Activated effector memory CD4-positive, alpha-beta T cell treated with anti-CD3 and anti-CD28 coated beads, Interleukin-2, amount 50 U/mL, for 16 hours (primary cell): ENCODE measurements at places on chromosomes 6 and 20.

GRCh38 chr20:22601361-22602141 lies 17.2 kb upstream of the FOXA2 start:
- no peak for DNase-seq

DNA sequence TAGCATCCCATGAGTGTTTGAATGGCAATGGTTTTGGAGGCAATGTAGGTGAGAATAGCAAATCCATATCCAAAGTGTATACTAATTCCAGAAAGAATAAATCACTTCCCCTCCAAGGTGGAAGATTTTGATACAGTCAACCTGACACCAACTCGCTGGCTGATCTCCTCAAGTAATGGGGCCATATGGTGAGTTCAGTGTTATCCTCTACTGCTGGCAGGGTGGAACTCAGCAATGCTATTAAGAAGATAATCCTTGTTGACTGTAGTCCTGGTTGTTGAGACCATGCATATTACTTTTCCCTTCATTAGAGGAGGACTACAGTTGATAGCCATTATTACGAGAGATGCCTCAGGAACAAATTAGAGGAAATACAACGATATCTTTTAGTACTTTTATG lies 17.8 kb upstream of the HLA-DQB1 start:
- DNase-seq, result no peak

- no peak for DNase-seq
These were observed 200.3 kb downstream of the ANKRD60 start for GRCh38 chr20:58028123-58028522.

- DNase-seq, result peak; percentile 90
These were observed 308.9 kb downstream of the ALDH8A1 start for GRCh38 chr6:134640975-134641429.

DNA sequence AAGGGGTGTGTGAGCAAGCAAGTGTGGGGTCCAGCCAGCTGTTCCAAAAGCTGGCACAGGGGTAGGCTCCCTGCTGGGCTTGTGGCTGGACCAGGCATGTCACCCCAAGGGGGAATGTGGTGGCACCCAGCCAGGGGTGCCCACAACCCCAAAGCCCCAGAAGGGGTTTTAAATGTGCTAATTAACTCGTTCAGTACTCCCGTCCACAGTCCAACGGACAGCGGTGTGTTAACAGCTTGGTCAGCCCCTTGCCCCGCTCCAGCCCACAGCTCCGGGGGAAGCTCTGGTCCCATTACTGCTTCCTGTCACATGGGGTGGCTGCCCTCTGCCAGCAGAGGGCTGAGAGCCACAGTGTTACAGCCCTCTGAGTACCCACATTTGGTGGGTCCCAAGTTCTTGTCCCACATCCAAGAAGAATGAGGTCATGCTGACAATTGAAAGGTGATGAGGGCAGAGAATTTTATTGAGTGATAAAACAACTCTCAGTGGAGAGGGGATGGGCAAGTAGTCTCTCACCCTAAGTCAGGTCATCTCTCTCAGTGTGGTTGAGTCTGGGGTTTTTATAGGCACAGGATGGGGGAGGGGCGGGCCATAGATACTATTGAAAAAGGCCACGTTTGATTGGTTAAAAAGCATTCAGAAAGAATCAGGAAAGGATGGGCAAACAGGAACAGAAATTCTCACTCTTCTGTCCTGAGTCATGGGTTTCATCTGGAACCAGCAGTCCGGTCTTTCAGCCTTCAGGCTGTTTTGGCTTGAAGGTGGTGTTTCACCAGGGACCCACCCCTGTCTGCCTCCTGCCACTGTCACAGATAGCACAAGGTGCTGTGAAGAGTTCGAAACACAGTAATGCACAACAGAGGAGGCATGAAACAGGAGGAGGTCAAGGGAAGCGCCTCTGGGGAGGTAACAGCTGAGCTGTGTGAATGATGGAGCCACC lies 238.5 kb downstream of the NFATC2 start:
- no peak for DNase-seq
